Right atrium auricular region (tissue), 2 donors: ENCODE measurements at places on chromosomes 6 and 20. TPM values are rescaled to one million over a fixed set of nuclear protein-coding genes. Genes with fewer than 3 reads are reported as not detected.

Gene SLC35D3
- total RNA-seq, result not detected

Gene MACROD2
- total RNA-seq, result 0.94 TPM

Gene GTSF1L
- not detected for total RNA-seq

Gene CARMIL1
- total RNA-seq, result 29.4 TPM

Gene STAU1
- total RNA-seq, result 77.0 TPM

Gene MDFI
- total RNA-seq, result 12.3 TPM

Gene EYA2
- 0.30 TPM for total RNA-seq

Gene ZNF165
- 1.1 TPM for total RNA-seq

Gene COL10A1
- total RNA-seq, result not detected

Gene SLC17A2
- total RNA-seq, result not detected

Gene ENPP1
- total RNA-seq, result 5.5 TPM

Gene HLA-DRA
- total RNA-seq, result 93.5 TPM

GRCh38 chr6:45009576-45009975, 318.6 kb upstream of the RUNX2 start:
- H3K27me3 ChIP-seq, result no peaks in the 10 kb centered on the region
- no peak overlapping the region for H3K27ac ChIP-seq
- no peak for DNase-seq
- no peaks in the 10 kb centered on the region for H3K36me3 ChIP-seq

- no peaks in the 10 kb centered on the region for H3K4me1 ChIP-seq
- no peak for DNase-seq
Observed at GRCh38 chr20:58199469-58199868, 29.0 kb downstream of the ANKRD60 start.

- no peaks in the 10 kb centered on the region for H3K36me3 ChIP-seq
- H3K4me1 ChIP-seq, result no peaks in the 10 kb centered on the region
- H3K27ac ChIP-seq, result no peak overlapping the region
Observed at GRCh38 chr6:142893088-142893487, 51.9 kb downstream of the HIVEP2 start.

DNA sequence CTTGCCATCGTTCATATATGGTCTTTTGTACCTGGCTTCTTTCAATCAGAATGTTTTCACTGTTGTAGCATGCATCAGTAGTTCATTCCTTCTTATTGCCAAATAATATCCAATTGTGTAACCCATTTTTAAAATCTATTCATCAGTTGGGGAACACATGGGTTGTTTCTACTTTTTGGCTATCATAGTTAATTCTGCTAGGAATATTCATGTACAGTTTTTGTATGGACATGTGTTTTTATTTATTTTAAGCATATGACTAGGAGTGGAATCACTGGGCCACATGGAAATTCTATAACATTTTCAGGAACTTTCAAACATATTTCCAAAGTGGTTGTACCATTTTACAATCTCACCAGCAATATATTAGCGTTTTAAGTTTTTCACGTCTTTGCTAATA, 187.4 kb upstream of the PRND start:
- H3K27ac ChIP-seq, result no peak overlapping the region
- H3K4me1 ChIP-seq, result no peaks in the 10 kb centered on the region
- H3K36me3 ChIP-seq, result no peaks in the 10 kb centered on the region
- DNase-seq, result no peak
- H3K27me3 ChIP-seq, result no peaks in the 10 kb centered on the region

DNA sequence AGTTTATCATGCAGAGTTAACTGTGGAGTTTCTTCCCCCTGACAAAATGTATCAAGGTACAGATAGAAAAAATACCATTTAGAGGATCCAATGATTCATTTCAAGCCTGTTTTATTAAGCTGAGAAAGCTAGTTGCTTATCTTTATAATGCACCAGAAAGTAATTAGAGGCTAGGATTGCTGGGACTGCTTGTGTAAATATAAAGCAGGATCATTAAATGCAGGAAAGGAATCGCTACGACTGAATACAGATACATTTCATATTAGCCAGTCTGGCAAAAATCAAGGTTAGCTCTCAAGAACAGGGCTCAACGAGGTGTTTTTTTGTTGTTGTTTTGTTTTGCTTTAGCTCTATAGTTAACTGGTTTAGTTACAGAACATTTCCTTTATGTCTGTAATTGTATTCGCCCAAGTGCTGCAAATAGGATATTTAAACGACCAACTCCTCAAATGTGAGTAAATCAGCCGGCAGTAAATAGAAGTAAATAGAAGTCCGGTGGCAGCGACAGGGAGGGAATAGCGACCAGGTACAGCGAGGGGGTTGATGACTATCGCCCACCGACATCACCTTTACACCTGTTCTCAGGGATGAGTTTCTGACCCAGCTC, 748 bp downstream of the UBE2J1 start:
- H3K27ac ChIP-seq, result peak overlapping the region; percentile 99
- H3K4me3 ChIP-seq, result peak overlapping the region; percentile 79
- no peak for DNase-seq
- no peaks in the 10 kb centered on the region for H3K27me3 ChIP-seq
- no peaks in the 10 kb centered on the region for H3K36me3 ChIP-seq
- H3K4me1 ChIP-seq, result no peaks in the 10 kb centered on the region

DNA sequence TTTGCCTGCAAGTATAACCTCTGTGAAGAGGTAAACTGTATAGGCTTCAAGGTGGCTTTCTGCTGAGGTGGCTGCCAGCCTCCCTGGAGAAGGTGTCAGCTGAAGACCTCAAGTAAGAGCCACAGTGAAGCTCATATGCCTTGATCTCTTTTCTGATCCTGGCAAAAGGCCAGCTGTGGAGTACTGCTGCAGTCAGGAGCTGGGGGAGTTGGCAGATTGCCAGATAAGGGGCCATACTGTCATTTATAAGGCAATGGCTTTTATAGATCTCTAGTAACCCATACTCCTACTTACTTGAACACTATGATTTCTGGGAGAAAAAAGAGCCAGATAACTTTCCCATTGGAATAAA, 8.8 kb upstream of the CEP85L start:
- H3K36me3 ChIP-seq, result no peaks in the 10 kb centered on the region
- DNase-seq, result no peak
- H3K27ac ChIP-seq, result no peak overlapping the region
- no peaks in the 10 kb centered on the region for H3K27me3 ChIP-seq
- peaks cover 10% of the 10 kb centered on the region for H3K4me1 ChIP-seq

DNA sequence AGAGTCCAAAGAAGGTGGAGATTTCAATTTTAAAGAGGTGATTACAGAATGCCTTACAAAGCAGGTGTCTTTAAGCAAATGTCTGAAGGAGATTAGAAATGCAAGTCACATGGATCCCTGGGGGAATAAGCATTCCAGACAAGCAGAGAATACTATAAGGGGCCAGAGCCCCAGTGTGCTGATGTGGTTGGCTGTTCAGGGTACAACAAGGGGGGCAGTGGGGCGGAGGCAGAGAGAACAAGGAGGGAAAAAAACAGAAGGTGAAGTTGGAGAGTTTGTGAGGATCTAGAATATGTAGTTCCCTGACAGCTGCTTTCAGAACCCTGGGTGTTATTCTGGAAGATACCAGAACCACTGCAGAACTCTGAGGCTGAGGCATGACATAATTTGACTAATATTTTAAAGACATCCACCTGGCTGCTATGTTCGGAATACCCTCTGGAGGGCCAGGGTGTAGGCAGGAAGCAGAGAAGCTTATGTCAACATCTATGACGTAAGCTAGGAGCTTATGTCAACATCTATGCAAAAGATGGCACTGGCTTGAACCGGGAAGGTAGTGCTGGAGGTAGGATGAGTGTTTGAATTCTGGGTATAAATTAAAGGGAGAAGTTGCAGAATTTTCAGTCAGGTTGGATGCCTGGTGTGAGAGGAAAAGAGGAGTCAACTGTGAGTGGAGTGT, 276.3 kb upstream of the AGPAT4 start:
- H3K4me3 ChIP-seq, result no peak overlapping the region
- H3K4me1 ChIP-seq, result no peaks in the 10 kb centered on the region
- no peak overlapping the region for H3K27ac ChIP-seq
- DNase-seq, result no peak
- H3K36me3 ChIP-seq, result no peaks in the 10 kb centered on the region

GRCh38 chr6:137921823-137922222, 54.8 kb downstream of the TNFAIP3 start:
- no peaks in the 10 kb centered on the region for H3K4me1 ChIP-seq
- no peak for DNase-seq
- no peaks in the 10 kb centered on the region for H3K27me3 ChIP-seq
- no peak overlapping the region for H3K27ac ChIP-seq

- no peaks in the 10 kb centered on the region for H3K36me3 ChIP-seq
- no peak overlapping the region for H3K27ac ChIP-seq
- no peaks in the 10 kb centered on the region for H3K27me3 ChIP-seq
- no peak for DNase-seq
Observed at GRCh38 chr6:169816054-169816453, 64.6 kb downstream of the ERMARD start.

DNA sequence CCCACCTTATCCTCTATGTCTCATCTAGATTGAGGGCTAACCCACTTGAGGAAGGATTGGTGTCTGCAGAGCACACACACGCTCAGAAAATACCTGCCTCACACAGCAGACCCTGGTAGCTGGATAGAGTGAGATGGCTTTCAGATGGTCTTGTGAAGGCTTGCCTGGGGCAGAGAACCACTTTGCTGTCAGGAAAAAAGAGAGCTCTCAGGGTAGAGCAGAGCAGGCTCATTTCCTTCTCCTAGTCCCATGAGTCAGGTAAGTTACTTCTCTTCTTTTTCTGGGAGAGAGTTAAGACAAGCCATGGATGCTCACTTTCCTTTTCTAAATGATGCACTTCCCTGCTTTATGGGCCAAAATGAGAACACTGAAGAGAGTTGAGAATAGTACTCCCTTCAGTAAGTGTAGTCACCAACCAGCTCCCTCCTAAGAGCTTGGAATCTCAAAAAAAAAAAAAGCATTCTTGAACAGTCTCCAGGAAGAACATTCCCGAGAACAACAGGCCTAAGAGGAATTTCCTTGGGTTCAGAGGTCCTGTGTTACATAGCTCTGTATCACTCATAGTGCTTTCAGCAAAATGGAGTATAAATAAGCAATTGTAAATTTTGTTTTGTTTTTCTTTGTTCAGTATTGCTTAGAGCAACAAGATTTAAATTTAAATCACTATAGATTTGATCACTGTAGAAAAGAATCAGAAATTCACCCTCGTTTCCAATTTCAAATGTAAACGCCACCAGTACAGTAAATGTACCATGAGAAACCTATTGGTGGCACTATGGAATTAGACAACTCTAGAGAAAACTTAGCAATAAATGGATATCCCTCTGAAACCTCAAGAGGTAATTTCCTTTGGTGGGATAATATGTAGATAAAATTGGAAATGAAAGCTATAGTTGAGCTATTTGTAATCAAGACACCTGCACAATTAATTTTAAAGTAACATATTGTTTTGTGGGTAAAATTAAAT, 530.3 kb downstream of the RFPL4B start:
- no peaks in the 10 kb centered on the region for H3K27me3 ChIP-seq
- peak overlapping the region; percentile 27 for H3K27ac ChIP-seq
- H3K4me1 ChIP-seq, result no peaks in the 10 kb centered on the region
- H3K36me3 ChIP-seq, result no peaks in the 10 kb centered on the region
- DNase-seq, result no peak

DNA sequence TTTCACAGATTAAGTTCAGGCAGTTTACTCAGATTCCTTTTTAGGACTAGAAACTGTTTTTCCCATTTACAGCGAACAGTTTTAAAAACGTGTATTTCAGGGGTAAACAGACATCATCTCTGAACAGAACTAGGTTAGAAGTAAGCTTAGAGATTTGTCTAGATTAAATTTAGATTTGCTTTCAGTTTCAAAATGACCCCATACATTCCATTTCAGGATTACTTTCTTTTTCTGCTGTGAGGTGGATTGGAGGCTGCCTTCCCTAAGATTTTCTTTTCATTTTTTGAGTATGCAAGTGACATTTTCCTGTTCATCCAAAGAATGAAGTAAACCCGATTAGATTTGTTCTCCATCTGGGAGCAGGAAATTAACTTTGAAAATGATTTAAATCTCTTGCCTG, 747.2 kb downstream of the KHDRBS2 start:
- no peak overlapping the region for H3K4me3 ChIP-seq
- no peaks in the 10 kb centered on the region for H3K27me3 ChIP-seq
- no peak overlapping the region for H3K27ac ChIP-seq

DNA sequence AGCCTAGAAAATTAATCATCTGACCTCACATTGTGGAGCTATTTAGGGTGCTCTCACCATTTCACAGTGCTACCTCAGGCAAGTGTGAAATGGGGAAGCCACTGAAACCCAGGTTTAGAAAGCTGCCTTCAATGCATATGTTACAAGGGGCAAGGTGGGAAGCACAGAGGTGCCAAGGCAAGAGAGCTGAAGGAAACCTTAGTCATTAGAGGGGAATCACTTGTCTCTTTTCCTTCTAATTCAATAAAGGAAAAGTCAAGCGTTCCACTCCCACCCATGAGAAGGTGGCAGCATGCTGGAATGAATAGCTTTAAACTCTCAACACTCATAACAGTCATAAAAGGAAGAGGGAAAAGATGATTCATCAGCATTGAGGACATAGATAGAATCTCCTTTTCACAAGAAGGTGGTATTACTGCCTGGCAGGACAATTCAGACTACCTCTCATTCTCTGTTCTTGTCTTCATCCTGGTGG, 251.9 kb upstream of the IRAK1BP1 start:
- no peak overlapping the region for H3K4me3 ChIP-seq
- H3K27me3 ChIP-seq, result no peaks in the 10 kb centered on the region
- H3K36me3 ChIP-seq, result no peaks in the 10 kb centered on the region
- no peak for DNase-seq
- H3K27ac ChIP-seq, result no peak overlapping the region

DNA sequence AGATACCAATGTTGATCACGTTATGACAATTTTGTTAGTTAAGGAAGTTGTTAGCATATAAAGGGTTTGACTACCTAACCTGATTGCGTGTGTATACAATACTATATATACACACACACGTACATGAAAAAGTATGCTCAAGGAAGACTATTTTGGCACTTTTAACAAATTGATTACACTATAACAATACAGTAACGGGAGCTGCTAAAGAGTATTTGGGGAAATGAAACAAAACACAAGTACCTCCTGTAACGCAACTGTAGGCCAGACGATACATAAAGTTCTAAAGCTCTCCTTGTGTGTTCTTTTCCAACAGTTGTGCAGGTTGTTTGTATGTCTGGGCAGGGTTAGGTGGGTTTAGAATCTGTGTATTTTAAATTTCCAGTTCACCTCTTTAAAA, 98.7 kb downstream of the PLEKHG1 start:
- no peak overlapping the region for H3K27ac ChIP-seq
- DNase-seq, result no peak
- H3K4me1 ChIP-seq, result no peaks in the 10 kb centered on the region
- H3K36me3 ChIP-seq, result no peaks in the 10 kb centered on the region
- no peaks in the 10 kb centered on the region for H3K27me3 ChIP-seq
- no peak overlapping the region for H3K4me3 ChIP-seq

- no peak for DNase-seq
- H3K36me3 ChIP-seq, result no peaks in the 10 kb centered on the region
- no peak overlapping the region for H3K27ac ChIP-seq
- H3K27me3 ChIP-seq, result no peaks in the 10 kb centered on the region
- no peak overlapping the region for H3K4me3 ChIP-seq
Observed at GRCh38 chr6:11989386-11989785, 22.7 kb upstream of the HIVEP1 start.
